ENCODE measurements at places on chromosomes 7 and 10.

DNA sequence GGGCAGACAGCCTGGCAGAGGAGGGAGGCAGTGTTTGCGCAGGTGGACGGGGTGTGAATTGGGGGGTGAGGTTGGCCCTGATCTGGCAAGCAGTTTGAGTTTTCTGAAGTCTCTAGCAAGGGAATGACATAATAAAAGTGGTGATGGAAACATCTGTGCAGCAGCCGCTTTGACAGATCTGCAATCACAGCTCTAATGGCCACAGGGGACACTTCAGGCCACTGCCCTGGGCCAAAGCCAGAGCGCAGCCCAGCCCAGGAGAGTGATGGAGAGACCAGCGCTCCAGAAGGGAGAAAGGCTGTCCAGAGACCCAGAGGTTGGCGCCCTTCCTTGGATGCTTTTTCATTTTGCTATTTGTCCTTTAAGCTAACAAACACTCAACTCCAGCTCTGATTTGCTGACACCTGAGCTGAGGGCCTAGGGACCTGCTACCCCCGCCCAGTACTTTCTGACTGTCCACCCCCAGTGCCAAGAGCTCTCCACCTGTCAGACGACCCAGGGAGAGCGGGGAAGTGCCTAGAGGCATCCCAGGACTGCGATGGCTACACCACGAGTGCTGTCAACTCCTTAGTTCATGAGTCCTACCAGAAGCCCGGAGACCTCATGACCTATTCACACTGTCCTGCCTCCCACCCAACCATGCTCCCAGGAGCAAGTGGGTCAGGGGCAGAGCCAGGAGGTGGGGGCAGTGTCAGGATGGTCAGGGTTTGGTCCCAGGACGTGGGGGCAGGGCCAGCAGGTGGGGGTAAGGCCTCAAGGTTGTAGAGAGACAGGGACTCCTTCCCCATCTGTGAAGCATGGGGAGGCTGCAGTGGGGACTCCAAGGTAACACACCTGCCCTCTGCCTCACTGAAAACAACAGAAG is 112.6 kb downstream of the PRKAG2 start:
- DNase-seq: no peak

DNA sequence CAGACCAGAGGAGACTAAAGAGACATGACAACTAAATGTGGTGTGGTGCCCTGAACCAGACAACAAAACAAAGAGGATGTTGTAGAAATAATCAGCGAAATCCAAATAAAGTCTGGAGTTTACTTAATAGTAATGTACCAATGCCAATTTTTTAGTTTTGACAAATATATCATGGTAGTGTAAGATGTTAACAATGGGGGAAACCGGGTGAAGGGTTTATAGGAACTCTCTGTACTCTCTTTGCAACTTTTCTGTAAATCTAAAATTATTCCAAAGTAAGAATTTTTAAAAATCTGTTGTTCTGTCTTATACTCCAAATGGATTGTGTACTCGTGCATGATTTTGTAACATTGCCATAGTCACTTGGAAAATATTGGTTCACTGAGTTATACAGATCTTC is 129.3 kb downstream of the CNNM2 start:
- no peak for DNase-seq

DNA sequence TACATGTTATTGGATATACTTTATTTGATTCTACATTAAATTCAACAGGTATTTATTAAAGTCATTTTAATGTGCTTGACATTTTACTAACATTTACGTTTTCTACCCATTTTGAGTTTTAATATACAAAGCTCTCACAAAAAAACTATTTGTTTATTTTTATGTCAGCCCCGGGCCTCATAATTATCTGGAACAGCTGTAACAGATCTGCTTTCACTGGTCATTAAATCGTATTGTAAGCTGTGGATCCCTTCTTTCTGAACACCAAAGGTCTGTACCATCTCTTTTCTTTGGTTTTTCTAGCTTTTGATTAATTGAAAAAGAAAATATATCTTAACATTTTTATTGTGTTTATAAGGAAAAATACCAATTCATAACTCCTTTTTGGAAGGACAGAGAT is 73.5 kb downstream of the SEMA3E start:
- DNase-seq: no peak

- DNase-seq: no peak
Observed at GRCh38 chr10:93594518-93594917, 6.5 kb downstream of the RBP4 start.

GRCh38 chr10:4312051-4312835 is 513.8 kb upstream of the AKR1E2 start:
- no peak for DNase-seq

DNA sequence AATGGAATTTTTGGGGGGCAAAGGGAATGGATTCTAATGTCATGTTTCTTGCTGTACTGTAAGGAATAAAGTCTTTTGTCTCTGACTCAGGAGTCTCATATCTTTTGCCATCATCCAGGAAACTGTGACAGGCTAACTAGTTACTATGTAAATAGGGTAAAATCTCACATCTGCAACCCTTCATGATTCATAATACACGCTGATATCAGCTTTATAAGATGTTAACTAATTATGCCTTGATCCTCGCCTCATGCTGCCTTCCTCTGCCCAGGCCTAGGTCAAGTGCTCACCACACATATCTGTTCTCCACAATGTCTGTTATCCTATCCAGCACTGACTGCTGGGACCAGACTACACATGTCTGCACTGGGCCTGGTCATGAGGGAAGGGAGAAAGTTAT is 81.3 kb upstream of the CXCL12 start:
- DNase-seq: no peak

DNA sequence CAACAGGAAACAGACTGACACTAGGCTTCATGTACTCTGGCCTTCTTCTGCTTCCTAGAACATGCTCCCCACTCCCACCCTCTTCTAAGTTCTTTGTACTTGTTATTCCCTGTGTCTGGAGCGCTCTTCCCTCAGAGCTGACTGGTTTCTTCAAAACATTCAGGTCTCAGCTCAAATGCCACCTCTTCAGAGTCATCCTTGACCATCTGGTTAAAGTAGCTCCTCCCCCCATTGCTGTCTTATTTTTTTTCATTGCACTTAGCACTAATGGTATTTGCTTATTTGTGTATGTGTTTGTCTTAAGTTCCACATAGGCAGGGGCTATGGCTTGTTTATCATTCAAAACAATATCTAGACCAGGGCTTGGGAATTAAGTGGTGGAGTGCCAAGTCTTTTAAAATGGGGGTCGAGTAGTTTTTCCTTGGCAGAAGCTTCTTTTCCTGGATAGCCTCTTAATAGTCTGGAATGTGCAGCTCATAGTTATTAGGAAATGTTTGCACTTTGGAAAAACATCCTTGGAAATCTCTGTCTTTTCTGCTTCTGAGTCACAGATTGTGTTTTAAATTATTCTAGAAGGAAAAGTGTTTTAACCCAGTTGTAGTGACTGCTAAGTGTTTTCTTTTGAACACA is 60.0 kb downstream of the RALA start:
- no peak for DNase-seq

- DNase-seq: no peak
Observed at GRCh38 chr7:131225619-131226513, 101.8 kb upstream of the MKLN1 start.

GRCh38 chr10:20955355-20955893 is 58.3 kb upstream of the NEBL start:
- no peak for DNase-seq

DNA sequence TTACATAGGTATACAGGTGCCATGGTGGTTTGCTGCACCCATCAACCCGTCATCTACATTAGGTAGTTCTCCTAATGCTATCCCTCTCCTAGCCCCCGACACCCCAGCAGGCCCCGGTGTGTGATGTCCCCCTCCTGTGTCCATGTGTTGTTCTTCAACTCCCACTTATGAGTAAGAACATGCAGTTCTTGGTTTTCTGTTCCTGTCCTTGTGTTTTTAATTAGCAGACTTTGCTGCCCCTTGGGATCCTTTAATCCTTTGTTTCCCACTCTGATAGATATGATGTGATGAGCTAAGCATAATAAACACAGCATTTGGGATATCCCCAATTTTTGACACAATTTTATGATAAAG is 71.1 kb upstream of the PALS2 start:
- no peak for DNase-seq

GRCh38 chr7:30671793-30672465 is 10.3 kb downstream of the CRHR2 start:
- no peak for DNase-seq

DNA sequence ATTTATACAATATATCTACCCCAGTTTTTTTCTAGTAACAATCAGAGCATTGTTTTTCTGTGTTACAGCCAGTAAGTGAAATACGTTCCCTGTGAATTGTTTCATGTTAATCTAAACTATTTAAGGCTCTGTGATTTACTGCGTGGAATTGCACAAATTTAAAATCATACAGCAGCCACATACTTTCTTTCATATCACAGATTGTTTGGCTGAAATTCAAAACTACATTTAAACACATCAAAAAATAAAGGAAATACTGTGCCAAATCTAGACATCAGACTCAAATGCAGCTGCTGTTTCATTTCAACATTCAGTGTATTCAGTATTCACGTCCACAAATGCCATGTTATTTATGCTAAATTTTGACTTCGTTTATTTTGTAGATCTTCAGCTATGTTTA is 242.6 kb upstream of the HGF start:
- no peak for DNase-seq
